Testis (tissue), 5 donors: ENCODE measurements at places on chromosomes 1 and 21. TPM values are rescaled to one million over a fixed set of nuclear protein-coding genes. Genes with fewer than 3 reads are reported as not detected.

Gene CERS2
- polyA plus RNA-seq: 138 TPM

Gene PALMD
- polyA plus RNA-seq: 12.9 TPM

Gene RORC
- 30.9 TPM for polyA plus RNA-seq

Gene GPR3
- 0.20 TPM for polyA plus RNA-seq

Gene PGLYRP3
- 0.28 TPM for polyA plus RNA-seq

Gene PKLR
- polyA plus RNA-seq: 2.0 TPM

Gene TUFT1
- 9.7 TPM for polyA plus RNA-seq

Gene FAM167B
- 1.6 TPM for polyA plus RNA-seq

Gene DEPDC1
- polyA plus RNA-seq: 10.8 TPM

Gene COL24A1
- 0.75 TPM for polyA plus RNA-seq

Gene NUAK2
- polyA plus RNA-seq: 7.2 TPM

Gene MAEL
- 333 TPM for polyA plus RNA-seq

Gene OVAAL
- not detected for polyA plus RNA-seq

Gene ADAMTS1
- 15.9 TPM for polyA plus RNA-seq

Gene CYYR1
- polyA plus RNA-seq: 6.1 TPM

Gene SPRR4
- 9.5 TPM for polyA plus RNA-seq

Gene PCP4L1
- polyA plus RNA-seq: 4.3 TPM

Gene GCSAML
- polyA plus RNA-seq: 8.4 TPM
